Kidney glomerular epithelial cell (primary cell): ENCODE measurements at places on chromosomes 2 and 18.
A peak's percentile ranks its signal among the peaks of the same experiment; 100 is the strongest.

DNA sequence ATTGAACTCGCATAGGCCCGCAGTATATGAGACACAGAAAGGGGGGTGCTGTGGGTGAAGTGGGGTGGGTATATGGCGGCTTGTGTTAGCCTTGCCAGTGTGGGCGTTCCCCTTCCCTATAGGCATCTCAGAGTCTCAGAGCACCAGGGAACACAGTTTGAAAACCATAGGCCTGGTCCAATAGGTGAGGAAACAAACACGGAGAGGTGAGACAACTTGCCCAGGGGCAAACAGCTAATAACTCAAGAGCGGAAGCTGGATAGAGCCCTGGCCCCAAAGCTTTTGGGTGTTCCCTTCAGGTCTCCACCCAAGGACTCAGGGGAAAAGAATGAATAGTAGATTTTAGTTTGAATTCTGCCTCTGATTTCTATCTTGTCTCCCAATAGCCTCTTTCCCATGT, 7.9 kb downstream of the LIPG start:
- DNase-seq: no peak

DNA sequence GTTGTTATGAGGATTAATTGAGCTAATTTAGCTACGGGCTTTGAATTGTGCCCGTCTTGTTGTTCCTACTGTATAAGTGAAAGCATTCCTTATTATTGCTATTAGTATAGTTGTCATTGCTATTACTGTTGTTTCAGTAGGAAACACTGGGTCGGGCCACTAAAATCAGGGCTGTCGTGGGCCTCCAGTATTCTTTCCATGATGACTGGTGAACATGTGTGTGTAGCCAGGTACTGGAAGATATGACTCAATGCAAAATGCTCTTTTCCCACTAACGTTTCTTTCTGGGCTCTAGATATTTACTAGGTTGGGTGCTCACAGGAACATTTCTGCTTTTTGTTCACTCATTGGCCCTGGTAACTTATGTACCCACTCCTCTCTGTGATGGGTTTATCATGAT, 4.9 kb downstream of the TTL start:
- DNase-seq: no peak

DNA sequence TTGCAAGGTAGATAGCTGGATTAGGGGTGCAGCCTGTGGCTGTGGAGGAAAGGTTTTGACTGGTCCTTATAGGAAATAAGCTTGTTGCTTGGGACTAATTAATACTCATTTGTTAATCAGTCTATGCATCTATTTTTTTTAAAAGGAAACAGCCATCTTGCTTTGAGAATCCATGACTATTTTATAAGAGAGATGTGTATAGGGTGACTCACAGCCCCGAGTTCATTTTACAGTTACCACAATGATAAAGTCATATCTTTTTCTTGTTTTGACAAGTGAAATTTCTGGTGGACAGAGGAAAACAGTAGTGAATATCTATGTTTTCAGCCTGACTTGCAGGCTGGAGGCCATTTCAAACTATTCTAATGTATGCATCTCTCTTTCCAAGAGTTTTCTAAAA, 193.5 kb upstream of the CCDC68 start:
- DNase-seq: no peak

- DNase-seq: no peak
These were observed 37.7 kb downstream of the PIK3C3 start for GRCh38 chr18:41992703-41993102.

DNA sequence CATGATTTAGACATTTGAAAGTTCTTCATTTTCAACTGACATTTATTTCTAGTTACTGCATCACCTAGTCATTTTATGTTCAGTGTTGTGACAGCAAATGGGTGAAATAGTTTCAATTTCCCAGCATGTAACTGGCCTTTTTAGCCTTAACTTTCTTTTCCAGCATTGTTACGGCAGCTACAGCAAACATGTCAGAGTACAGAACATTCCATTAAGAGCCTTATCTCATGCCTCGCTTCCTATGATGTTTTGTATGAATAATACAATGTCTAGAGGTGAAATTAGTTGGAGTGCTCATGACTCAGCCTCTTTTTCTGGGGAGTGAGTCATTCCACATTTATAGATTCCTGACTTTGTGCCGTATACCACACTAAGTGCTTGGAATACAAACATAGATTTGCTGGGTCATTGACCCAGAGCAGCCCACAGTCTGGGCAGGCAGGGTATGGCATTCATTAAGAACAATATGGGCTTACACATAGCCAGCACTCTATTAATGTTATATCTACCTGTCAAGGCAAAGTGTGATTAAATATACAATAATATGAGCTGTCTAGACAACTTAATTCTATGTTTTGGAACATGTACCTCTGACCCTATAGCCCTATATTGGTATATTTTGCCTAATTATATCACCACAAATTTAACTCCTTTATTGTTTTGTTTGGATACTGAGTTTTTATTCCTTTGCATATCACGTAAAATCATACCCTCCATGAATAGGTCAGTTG, 72.2 kb downstream of the MAP2 start:
- DNase-seq: peak; percentile 98

DNA sequence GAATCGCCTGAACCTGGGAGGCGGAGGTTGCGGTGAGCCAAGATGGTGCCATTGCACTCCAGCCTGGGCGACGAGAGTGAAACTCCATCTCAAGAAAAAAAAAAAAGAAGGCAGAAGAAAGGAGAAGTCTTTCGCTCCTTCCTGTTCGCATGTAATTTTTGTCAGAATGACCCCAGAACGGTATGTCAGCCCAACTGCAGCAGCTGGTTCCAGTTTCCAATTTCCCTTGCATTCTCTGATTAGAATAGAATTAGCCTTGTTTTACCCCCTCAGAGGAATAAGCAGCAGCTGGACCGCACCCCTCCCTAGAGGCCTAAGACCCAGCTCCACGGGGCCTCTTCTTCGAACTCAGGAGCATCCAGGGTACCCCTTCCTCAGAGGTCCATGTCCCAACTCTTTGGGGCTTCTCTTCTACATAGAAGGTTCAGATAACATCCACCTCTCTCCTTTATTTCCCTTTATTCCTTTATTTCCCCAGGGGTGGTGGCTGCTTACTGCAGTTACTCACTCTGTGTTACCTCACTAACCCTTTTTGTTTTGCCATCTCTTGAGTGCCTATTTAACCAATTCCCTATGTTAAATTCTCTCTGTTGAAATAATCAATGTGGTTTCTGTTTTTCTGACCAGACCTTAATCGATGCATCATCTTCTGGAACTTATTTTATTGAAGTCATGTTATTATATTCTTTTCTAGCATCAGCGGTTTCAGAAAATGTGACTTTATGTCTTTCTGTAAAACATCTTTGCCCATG, 7.2 kb upstream of the PUM2 start:
- no peak for DNase-seq
